ENCODE measurements at places on chromosomes 6 and 20.

- DNase-seq, result no peak
Measured at GRCh38 chr6:67237277-67237676, 1397.8 kb upstream of the ADGRB3 start.

GRCh38 chr20:64237316-64237715 is 18.2 kb upstream of the PCMTD2 start:
- DNase-seq, result no peak

- no peak for DNase-seq
Measured at GRCh38 chr20:56698749-56699148, 69.6 kb downstream of the TFAP2C start.

DNA sequence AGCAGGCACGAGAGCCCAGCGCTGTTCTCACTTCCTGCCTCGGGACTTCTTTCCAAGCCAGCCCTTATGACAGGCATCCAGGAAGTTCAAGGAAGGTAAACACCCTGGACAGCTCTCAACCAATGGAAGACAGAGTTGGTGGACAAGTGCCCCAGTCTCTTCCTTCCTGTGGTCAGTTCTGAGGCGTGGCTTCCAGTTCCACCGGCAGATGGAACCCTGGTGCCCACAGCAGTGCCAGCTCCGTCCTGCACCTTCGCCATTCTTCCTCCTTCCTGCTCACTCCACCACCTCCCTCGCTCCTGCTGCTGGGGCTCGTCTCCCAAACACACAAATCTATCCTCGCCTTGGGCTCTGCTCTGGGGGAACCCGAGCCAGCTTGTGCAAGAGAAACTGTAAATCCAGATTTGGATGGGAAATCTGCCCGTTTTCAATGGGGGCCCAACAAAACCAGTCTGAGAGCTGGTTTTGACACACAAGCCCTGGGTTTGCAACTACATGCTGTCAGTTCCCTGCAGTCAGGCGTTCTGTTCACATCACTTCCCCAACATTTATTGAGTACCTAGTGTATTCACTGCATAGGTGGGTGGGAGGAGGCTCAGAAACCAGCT is 162.7 kb downstream of the GRM4 start:
- DNase-seq, result peak; percentile 1

DNA sequence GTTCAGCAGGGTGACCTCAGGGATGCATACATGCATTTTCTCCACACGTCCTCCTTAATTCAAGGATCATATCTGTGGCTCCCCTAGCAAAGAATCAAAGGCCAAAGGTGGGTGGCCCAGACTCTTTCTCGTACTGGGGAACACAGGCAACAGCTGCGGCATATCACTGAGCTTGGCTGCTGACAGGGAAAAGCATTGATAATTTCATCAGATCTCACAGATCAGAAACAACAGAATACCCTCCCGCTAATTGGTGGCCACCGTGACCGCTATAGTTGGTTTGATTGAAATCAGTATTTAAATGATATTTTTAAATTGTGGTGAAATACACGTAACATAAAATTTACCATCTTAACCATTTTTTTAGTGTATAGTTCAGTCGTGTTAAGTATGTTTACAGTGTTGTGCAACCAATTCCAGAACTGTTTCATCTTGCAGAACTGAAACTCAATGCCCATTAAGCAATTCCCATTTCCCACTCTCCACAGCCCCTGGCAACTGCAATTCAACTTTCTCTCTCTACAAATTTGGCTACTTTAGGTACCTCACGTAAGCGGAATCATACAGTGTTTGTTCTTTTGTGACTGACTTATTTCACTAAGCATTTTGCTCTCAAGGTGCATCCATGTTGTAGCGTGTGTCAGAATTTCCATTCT is 74.7 kb upstream of the TMEM170B start:
- DNase-seq, result peak; percentile 46

- DNase-seq, result no peak
Measured at GRCh38 chr20:41413169-41413568, 46.6 kb upstream of the EMILIN3 start.

- peak; percentile 49 for DNase-seq
Measured at GRCh38 chr20:15654208-15654649, 919.0 kb downstream of the KIF16B start.

GRCh38 chr6:5832668-5833067 is 174.1 kb downstream of the NRN1 start:
- no peak for DNase-seq

DNA sequence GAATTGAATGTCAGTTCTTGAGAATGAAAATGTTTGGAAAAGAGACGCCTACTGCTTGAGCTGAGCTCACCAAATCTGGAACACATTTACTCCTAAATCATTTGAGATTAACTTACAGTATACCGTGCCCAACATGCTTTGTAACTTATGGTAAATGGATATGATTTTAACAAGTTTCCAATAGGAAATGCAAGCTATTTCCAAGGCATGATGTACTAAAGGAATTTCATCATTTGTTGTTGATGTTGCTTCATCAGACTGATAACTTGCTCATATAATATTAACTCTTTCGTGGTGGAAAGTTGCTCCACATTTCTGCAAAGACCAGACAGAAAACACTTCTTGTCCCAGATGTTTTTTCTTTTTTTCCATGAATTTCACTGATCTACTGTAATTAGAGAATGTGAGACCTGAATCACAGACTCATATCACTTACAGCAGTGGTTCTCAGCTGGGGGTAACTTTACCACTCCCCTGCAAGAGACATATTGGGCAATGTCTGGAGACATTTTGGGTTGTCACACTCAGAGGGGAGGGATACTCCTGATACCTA is 116.6 kb upstream of the TRAF3IP2 start:
- DNase-seq, result peak; percentile 76

DNA sequence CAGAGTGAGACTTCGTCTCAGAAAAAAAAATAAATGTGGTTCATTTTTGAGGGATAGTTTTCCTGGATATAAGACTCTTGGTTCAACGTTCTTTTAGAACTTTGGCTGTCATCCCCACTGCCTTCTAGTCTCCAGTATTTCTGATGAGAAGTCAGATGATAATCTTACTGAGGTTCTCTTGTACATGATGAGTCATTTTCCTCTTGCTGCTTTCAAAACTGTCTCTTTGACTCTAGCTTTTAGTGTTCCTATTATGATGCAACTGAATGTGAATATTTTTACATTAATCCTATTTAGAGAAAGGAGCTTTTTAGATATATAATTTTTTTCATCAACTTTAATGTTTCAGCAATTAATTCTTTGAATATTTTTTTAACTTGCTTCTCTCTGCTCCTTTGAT is 46.0 kb upstream of the OR14J1 start:
- no peak for DNase-seq

DNA sequence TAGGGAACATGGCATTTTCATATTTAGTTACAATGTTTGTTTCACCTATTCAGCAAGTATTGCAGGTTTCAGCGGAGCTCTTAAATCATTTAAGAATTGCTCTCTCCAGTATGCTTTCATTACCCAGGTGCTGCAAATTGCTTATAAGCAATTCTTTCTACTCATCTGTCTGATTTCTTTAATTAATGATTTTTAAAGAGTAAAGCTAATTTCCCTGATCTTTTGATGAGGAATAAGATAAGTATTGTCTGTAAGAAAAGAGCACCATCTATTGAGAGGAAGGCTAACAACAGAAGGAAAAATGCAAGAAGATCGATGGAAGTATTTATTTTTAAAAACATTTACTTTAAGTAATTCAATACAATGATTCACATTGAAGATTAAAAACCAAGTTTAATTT is 2.0 kb downstream of the OPRM1 start:
- DNase-seq, result no peak

DNA sequence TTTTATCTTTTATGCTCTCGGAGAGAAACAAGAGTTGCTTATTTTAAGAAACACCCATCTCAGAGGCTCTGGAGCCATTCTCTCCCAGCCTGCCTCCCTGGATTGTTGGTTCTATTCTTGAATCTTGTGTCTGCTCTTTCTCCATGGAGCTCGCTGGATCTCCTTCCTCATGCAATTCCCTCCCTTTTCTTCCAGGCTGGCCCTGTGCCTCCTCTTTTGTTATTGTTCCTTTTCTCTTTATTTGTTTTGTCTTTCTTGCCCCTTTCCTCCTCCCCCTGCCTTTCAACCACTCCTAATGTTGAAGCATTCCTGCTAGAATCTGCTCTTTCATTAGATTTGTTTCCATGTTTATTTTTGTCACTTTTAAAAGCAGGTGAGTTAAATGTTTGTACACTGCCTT is 76.5 kb downstream of the STMND1 start:
- no peak for DNase-seq

DNA sequence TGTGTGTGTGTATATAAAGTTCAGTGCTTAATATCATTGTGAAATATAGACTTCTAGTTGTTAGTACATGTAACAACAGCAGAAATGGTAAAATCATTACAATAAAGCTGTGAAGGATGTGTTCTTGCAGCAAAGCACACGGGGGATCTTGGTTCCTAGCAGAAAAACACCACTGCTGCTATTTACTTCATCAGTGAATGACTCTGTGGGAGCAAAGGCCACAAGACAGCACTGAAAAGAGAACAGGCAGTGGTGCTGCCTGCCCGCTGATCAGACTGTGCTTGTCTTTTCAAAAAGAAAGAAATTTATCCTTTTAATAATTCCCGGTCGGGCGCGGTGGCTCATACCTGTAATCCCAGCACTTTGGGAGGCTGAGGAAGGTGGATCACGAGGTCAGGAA is 689.9 kb upstream of the CITED2 start:
- DNase-seq, result no peak

DNA sequence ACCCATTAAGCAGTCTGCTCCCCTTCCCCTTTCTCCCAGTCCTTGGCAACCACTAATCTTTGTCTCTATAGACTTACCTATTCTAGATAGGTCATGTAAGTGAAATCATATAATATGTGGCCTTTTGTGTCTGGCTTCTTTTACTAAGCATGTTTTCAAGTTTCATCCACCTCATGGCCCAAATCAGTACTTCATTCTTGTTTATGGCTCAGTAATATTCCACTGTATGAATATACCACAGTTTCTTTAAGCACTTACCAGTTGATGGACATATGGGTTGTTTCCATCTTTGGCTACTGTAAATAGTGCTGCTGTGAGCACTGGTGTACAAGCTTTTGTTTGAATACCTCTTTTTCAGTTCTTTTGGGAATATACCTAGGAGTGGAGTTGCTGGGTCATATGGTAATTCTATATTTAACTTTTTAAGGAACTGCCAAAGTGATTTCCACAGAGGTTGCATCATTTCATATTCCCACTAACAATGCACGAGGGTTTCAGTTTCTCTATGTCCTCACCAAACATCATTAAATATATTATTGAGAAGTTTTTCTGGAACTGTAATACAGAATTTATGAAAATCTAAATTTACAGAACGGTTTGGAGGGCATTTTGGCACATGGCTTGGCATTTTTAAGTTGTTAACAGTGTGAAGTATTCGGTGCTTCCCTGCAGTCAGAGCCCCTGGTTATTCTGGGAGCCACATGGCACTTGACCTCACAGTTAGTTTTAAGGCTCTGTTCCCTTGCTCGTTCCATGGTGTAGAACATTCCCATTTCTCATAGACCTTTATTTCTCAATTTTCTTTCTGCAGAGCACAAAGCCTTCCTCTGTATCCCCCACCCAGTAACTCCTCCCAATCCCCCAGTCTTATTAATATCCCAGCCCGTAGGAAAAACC is 27.0 kb upstream of the DTNBP1 start:
- DNase-seq, result no peak

GRCh38 chr20:9441948-9442347 is 72.4 kb upstream of the LAMP5 start:
- DNase-seq, result no peak

GRCh38 chr6:74651948-74652842 is 553.7 kb downstream of the COL12A1 start:
- peak; percentile 24 for DNase-seq

DNA sequence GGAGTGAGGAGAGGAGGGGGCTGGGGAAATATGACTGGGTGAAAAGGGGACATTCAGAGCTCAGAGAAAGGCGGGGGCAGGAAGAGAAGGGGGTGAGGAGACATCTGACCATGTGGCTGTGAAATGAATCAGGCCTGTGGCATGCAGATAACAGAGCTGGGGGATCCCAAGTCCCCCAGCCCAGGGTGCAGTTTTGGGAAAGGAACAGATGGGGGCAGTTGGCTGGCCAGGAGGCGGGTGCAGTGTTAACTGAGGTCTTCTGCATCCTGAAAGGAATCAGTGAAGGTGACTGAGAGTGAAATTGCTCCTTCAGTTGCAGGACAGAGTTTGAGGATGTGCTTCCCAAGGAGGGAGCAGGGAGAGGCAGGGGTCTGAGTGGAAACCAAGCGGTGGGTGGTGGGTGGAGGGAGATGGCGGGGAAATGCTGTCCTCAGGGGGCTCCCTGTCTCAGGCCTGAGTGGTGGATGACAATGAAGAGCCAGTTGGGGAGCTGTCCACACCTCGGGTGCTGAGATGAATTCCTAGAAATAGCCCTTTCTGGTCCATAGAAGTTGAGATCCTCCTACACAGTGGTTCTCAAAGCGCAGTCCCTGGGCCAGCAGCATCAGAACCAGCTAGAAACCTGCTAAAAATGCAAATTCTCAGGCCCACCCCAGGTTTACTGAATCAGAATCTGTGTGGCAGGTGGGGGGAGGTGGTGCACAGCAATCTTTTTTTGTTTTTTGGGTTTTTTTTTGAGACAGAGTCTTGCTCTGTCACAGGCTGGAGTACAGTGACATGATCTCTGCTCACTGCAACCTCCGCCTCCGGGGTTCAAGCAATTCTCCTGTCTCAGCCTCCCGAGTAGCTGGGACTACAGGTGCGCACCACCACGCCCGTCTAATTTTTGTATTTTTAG is 26.0 kb upstream of the CCDC167 start:
- peak; percentile 41 for DNase-seq

- DNase-seq, result no peak
Measured at GRCh38 chr6:3899970-3900439, 50.8 kb downstream of the FAM50B start.

GRCh38 chr20:48335308-48336050 is 492.3 kb downstream of the PREX1 start:
- no peak for DNase-seq

GRCh38 chr6:143696664-143697000 is 18.9 kb downstream of the PHACTR2 start:
- DNase-seq, result peak; percentile 68

DNA sequence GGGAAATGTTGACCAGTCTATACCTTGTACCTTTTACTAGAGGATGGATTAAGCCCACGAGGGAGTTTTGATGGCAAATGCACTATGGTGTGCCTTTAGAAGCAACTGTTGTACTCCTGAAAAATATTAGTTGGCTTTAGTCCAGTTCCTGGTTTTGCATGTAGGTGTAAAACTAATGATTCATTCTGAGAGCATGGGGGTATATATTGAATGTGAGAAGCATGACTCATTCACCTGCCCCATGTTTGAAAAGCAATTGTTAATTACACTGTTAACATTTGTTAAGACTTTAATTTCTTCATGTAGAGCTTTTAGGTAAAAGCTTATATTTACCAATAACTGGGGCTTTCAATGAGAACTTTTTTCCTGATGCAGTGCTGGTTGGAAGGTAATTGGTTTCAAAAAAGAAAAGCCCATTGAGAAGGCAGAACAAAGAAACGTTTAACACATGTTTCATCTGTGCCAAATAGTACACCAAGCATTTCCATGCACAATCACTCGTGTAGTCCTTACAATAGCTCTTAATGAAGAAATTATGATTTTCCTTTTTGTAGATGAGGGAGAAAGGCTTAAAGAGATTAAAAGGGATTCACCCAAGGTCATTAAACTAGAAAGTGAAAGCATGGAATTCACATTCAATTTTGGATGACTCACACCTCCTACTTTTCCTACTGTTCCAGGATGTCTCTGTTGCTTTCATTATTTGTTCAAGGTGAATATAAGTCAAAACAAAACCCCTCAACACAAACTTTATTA is 134.1 kb downstream of the CCDC170 start:
- no peak for DNase-seq

All from IMR-90 (cell line).